ENCODE measurements at places on chromosomes 16 and 17.

GRCh38 chr17:64984181-64984580, 64.9 kb upstream of the LRRC37A3 start:
- no peak for DNase-seq

DNA sequence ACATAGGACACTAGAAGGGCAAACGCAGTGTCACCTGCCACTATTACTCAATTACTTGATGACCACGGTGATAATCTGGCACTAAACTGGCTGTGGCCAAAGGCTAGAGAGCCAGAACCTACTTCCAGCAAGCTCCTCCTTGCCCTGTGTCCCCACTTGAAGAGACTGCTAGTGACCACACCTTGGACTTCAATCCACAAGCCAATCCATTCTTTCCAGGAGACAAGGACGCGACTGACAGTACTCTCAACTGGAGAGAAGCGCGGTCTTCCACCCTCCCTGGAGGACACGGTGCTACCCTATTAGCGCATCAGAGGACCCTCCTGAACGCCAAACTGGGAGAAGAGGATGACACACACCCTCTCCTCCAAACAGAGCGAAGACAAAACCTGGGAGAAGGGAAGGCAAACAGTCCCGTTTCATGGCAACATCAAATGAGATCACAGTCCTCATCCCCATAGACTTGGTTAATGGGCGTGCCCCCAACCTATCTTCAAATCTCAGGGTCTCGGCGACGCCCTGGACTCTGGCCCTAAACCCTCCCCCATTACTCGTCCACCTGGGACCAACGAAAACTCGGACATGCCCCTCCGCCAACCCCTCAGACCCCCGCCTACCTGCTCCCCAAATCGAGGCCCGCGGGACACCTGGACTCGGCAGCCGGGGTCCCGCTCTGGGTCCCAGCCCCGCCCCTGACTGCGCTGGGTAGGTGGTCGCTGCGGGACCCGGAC, 508 bp downstream of the FLCN start:
- DNase-seq: peak; percentile 44

- no peak for DNase-seq
These were observed 7.3 kb downstream of the DLX4 start for GRCh38 chr17:49976163-49976827.

DNA sequence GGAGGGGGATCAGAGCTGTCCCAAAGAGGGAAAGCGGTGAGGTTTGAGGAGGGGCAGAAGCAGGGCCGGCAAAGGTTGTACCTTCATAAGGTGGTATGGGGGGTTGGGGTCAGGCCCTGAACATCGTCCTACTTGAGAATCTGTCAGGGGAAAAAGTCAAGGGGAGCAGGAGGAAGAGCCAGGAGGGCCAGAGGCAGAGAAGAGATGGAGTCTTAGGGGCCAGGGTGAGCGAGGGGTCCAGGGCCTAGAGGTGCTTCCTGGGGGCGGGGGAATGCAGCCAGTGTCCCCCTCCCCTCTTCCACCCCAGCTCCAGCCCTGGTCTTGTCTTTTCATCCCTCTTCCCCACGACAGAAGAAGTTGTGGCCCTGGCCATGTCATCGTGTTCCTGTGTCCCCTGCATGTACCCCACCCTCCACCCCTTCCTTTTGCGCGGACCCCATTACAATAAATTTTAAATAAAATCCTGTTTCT, 1.3 kb upstream of the PRRT2 start:
- no peak for DNase-seq

- no peak for DNase-seq
These were observed 53.0 kb upstream of the MNT start for GRCh38 chr17:2453866-2454265.

- no peak for DNase-seq
These were observed 16.4 kb upstream of the SMG8 start for GRCh38 chr17:59193336-59193862.

GRCh38 chr17:75614556-75615270, 18.5 kb upstream of the SMIM5 start:
- no peak for DNase-seq

DNA sequence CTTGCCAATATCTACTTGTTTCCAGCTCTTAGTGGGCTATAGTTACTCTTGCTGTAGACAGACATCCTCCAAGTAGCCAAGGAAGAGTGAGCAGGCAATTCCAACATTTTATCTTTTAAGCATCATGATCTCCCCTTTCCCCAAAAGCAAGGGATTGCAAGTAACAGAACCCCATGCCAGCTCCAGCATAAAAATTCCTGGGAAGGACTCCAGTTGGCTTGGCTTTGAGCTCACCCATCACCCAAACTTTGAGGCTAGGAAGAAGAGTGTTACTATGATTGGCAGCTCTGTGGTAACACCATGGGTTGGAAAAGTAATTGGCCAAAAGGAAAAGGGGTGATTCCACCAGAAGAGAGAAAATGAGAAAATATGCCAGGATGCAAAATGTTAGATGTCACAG, 1086.4 kb upstream of the RBFOX1 start:
- no peak for DNase-seq

GRCh38 chr17:79072544-79072943, 2.1 kb upstream of the ENGASE start:
- no peak for DNase-seq

GRCh38 chr17:46947216-46947615, 24.3 kb downstream of the GOSR2 start:
- DNase-seq: no peak

- DNase-seq: no peak
These were observed 3.3 kb downstream of the HOXB2 start for GRCh38 chr17:48541577-48542113.

GRCh38 chr16:89289428-89290395, 72.2 kb downstream of the ZNF778 start:
- DNase-seq: peak; percentile 82
